CD8-positive, alpha-beta T cell (primary cell): ENCODE measurements at places on chromosomes 5 and 9.

DNA sequence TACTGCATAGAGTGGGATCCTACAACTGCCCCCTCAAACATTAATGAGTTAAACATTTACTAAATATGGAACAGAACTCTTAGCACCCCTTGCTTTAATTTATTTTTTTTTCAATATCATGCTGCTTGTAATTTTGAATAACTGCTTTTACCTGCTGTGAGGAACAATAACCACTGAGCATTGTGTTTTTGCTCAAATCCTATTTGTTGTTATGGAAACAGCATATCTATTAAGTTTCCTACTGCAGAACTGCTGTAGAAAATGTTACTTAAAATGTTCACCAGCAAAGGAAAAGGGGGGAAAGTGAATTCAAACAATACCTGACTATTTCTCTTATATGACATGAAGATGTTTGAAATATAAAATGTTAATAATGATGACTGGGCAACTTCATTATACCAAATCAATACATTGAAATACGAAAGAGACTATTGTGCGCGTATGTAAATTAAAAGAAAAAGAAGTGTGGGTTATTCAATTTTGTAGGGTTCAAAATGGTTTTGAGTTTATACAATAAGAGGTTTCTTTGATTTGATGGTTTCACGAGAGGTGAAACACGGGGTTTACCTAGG, 1043.8 kb upstream of the NUDT12 start:
- DNase-seq: no peak

GRCh38 chr9:92517046-92517445, 18.7 kb downstream of the ECM2 start:
- DNase-seq: no peak

- no peak for DNase-seq
Observed at GRCh38 chr9:374736-375135, 160.1 kb downstream of the DOCK8 start.

GRCh38 chr9:18857769-18858168, 175.2 kb downstream of the SAXO1 start:
- DNase-seq: no peak

DNA sequence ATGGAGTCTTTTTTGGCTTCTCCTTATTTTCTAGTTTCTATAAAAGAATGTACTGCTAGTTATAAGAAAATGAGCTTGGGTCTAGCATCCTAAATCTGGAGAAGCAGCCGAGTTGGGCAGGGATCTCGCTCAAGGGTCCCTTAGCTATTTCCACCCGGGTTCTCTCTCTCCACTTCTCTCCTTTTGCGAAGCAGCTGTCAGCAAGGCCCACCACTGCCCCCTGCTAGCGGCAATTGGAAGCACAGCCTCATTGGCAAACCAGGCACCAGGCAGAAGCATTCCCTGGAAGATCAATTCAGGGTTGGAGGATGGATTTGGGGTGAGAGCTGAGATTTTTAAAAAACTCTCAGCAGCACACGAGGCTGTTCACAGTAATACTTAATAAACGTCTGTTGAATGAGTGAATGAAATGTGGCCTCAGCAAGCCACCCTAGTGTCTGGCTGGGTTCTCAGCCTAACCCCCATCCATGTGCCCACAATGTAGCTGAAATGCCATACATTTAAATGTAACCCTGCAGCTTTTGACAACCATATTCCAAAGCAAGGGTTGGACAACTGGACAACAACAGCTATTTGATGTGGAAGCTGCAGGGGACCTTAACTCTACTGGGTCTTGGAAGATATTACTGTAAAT, 34.6 kb upstream of the TNIP1 start:
- peak; percentile 76 for DNase-seq

- DNase-seq: no peak
Observed at GRCh38 chr9:74499770-74500583, 2.8 kb downstream of the RORB start.

- DNase-seq: no peak
Observed at GRCh38 chr5:177378884-177379883, 5.0 kb upstream of the SLC34A1 start.

DNA sequence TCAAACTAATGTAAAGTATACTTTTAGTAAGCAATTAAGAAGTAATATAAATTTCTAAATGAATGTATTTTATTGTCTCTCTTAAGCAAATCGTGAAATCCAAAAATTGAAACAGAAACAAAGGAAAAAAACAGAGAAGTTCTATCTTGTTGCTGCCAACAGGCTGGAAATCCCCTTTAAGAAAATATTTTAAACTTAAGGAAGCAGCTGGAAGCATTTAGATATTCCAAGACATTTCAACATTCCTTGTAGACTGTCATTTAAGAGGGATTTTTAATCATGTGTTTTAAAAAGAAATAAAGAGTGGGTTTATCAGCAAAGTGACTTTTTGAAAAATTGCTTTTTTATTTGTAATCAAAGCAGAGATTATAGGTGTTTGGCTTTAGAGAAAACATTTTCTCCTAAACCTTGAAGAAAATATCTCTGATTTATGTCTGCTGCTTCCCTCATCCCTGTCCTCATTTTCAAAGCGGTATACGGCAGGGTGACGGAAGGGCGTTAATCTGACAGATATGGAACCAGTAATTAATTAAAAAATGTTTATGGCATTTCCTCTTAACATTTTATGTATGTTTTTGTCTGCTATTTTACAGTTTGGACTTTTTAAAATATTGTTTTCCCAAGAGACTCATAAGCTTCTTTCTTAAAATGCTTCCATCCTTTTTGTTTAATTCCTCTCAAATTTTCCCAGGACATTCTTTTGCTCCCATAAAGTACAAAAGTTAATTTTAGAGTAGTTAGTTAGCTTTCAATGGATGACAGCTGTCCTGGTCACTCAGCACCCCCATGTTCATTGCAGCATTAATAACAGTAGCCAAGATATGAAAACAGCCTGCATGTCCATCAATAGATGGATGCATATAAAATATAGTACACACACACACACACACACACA, 245.6 kb downstream of the LURAP1L start:
- DNase-seq: no peak
